ENCODE measurements at places on chromosomes 11 and 22. TPM values are rescaled to one million over a fixed set of nuclear protein-coding genes. Genes with fewer than 3 reads are reported as not detected.

GRCh38 chr11:125455851-125456250, 40.2 kb downstream of the FEZ1 start:
- DNase-seq: no peak

DNA sequence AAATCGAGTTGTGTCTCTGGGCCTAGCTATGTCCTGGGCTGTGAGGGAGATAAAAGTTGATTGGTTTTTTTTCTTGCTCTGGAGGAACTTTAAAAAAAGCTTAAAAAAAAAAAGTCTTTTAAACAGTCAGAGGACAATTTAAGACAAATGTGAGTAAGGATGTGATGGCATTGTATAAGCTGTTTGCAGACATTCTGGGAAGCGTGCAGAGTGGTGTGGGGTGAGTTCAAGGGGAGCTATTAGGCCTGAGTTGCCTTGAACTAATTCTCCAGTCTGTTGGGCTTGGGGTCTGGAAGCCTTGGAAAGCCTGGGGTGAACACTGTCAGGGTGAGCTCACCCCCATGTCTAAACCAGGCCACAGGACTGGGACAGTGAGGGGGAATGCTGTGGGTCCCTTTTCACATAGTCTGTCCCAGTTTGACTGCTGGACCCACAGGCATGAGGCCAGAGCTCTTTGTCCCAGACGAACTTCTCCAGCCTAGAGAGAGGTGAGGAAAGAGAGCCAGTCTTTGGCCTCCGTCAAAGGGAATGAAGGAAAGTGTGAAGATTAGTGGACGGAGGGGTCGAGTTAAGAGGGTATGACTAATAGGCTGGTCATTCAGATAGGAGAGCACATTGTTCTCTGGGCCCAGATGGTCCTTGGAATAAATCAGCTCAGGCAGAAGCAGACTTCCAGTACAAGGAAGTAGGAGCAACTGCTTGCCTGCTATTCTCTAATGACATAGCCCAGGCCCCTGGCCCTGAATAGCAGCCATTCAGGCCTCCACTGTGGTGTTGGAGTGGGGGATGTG, 76.4 kb upstream of the NNMT start:
- no peak for DNase-seq

- DNase-seq: peak; percentile 42
Observed at GRCh38 chr11:76598426-76598839, 72.1 kb downstream of the LRRC32 start.

- no peak for DNase-seq
Observed at GRCh38 chr11:45885921-45886721, 670 bp downstream of the MAPK8IP1 start.

DNA sequence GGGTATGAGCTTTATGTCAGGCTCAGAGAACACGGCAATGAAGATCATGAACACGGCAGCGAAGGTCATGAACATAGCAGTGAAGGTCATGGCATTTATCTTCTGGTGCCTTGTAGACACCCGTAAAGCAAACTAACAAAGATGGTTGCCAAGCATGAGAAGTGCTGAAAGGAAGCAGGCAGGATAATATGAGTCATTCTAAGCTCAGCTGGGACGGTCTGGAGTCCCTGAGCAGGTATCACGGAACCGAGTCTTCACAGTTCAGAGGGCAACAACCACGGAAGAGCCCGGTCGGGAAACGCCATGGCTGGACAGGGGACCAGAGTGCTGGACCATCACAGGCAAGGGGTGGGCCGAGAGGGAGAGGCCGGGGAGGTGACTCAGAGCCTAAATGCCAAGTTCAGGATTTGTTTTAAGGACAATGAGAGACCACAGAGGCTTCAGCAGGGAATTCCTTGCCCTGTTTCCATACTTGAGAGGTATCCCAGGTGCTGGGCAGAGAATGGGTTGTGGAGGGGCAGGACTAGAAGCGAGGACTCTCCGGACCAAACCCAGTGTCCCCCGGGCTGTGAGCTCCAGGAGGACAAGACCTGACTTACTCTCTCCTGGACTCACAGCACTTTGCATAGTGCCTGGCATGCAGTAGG, 13.1 kb upstream of the MS4A10 start:
- no peak for DNase-seq

DNA sequence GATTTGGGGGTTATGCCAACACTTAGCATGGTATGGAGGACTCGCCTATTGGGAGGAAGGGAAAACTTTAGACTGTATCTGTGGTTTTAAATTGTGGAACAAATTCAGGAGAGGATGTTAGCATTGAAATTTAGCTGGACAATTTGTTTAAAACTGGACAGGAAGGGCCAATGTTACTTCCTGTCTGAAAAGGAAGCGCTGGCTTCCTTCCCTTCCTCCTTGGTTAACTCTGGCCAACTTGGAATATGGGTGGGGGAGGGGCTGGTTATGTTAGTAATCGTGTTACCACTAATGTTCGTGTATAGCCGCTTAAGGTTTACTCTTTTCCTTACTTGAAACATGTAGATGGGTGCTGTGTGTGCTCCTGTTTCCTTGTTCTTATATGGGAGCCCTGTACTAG, 13.9 kb downstream of the CTNND1 start:
- no peak for DNase-seq

GRCh38 chr11:62925308-62925707, 4.1 kb upstream of the CHRM1 start:
- DNase-seq: no peak

GRCh38 chr11:6637871-6638270, 17.7 kb downstream of the DCHS1 start:
- peak; percentile 70 for DNase-seq

DNA sequence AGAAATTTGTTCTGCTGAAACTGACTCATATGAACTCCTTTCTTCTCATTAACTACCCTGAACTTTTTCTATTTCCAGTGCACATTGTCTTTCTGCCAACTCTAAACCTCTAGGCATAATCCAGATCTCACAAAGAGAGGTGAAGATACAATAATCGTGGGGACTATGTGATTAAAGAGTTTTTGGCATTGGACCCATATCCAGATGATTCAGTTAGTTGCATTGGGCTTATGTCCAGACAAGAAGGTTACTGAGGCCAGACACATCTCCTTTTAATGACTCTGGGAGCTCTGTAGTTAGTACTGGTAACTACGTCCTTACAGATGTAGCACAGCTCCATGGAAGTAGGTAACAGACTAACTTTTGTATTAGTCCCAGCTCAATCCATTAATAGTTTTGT, 273.0 kb downstream of the CASP12 start:
- no peak for DNase-seq

GRCh38 chr22:47250995-47251765, 488.7 kb downstream of the TBC1D22A start:
- DNase-seq: peak; percentile 37

GRCh38 chr11:115606498-115607220, 102.4 kb upstream of the CADM1 start:
- DNase-seq: peak; percentile 59

GRCh38 chr11:44548032-44548695, 17.3 kb upstream of the CD82 start:
- DNase-seq: no peak

- DNase-seq: no peak
Observed at GRCh38 chr11:16365581-16366228, 9.4 kb upstream of the SOX6 start.

The THY1 gene
- total RNA-seq: 0.96 TPM

The TIMP3 gene
- 26.7 TPM for total RNA-seq

The ADORA2A gene
- 4.1 TPM for total RNA-seq

The CHRNA10 gene
- total RNA-seq: 0.78 TPM

The APOA4 gene
- 102 TPM for total RNA-seq

The GP1BB gene
- total RNA-seq: 0.75 TPM

The PRAME gene
- total RNA-seq: 1.2 TPM

The PAX6 gene
- total RNA-seq: not detected

The CASP12 gene
- not detected for total RNA-seq

The THAP12 gene
- total RNA-seq: 11.0 TPM

The GALNT18 gene
- 5.7 TPM for total RNA-seq

The EP300 gene
- 24.4 TPM for total RNA-seq

Measured in left lobe of liver (tissue), 2 donors.